Stimulated activated CD4-positive, alpha-beta T cell treated with anti-CD3 and anti-CD28 coated beads, TNF-alpha, amount 100 ng/mL, for 4 hours (primary cell): ENCODE measurements at places on chromosomes 6 and 20.

- no peak for DNase-seq
These were observed 22.0 kb downstream of the STXBP5 start for GRCh38 chr6:147226163-147226724.

- DNase-seq: no peak
These were observed 177.8 kb downstream of the EDN1 start for GRCh38 chr6:12467706-12468670.

GRCh38 chr20:31602779-31603441 lies 2.2 kb upstream of the ID1 start:
- no peak for DNase-seq

DNA sequence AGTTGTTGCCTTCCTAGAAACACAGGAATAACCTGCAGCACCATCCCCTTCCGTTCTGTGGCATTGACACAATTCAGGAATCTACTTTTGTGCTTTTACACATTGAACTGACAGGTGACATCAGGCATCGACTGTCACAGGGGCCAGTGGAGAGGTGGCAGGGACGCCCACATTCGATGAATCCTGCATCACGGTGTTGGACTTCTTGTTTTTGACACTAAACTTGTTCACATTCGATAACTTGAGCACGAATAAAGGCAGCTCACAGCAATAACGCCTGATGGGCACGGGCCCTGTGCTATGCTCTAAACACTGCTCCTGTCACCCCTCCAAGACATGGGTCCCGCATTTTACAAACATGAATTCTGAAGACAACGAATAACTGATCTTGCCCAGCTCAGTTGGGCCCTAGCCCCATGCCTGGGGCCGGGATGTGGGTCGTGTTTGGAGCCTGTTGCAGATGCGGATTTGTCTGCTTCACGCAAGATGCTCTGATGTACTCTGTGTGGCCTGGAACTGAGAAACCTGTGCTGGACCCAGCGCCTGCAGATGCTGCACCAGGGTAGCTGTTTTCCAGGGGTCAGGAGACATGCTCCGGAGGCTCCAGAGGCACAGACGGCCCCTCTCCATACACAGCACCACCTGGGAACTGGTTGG lies 75.7 kb downstream of the TTLL2 start:
- no peak for DNase-seq

DNA sequence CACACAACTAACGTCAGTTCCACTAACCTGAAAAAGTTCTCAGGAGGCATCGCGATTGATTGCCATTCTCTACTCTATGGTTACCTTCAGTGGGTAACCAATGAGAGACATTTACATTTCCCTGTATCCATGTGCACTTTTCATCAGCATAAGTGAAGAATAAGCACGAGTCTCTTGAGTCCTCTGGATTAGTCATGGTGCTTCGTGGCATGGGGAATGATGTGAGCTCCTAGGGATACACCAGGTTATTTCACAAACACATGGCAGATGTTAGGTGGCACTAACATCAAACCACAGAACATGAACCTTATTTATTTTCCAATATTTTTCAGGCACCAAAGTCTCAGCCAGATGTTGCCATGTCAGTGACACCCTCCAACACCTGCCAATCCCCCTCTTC lies 64.0 kb downstream of the FYN start:
- no peak for DNase-seq

DNA sequence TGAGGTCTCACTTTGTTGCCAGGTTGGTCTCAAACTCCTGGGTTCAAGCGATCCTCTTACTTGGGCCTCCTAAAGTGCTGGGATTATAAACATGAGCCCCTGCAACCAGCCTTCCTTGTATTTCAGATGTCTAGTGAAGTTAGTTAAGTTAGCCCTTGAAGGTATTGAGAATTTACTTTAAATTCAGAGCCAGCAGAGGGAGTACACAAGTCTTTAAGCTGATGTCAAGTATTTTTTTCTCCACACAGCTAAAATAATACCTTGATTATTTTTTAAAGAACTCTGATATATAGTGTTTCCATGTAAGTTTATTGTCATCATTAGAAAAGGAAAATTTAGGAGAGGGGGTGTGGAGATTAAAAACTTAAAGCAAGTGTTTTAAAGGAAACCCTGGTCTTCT lies 9.8 kb downstream of the FOXO3 start:
- DNase-seq: no peak

DNA sequence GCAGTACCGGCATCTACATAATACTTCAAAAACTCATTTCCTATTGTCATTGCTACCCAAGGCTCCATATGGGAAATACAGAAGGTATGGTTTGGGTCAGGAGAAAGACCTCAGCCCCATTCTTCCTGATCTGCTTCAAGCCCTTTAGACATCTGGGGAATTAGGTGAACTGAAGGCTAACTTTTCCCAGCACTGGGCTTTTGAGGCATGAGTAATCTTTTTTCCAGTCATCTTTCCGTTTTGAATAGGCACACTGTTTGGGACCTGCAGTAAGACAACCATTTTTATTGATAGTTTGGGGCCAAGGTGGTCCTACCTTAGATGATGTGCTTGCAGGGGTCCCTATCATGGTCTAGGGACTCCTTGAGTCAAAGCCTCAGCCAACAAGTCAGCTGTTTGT lies 198.4 kb downstream of the HAO1 start:
- no peak for DNase-seq

DNA sequence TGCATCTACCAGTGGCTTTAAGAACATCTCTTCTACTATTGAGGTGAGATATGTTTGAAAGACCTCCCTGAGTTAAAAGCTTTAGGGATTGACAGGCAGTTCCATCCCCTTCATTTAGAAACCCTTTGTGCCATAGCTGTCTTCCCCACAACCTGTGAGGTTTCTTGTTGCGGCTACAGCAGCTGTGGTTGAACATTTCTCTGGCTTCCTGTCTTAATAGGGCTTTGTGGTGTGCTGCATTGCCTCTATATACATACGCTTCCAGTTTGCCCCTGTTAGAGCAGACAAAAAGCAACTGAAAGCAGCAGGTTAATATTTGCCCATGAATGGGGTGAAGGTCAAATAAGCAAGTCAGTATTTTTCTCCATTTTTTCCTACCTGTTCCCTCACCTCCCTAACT lies 210.2 kb downstream of the TMEM200A start:
- DNase-seq: no peak

- no peak for DNase-seq
These were observed 11.8 kb upstream of the CCN5 start for GRCh38 chr20:44703183-44703925.

DNA sequence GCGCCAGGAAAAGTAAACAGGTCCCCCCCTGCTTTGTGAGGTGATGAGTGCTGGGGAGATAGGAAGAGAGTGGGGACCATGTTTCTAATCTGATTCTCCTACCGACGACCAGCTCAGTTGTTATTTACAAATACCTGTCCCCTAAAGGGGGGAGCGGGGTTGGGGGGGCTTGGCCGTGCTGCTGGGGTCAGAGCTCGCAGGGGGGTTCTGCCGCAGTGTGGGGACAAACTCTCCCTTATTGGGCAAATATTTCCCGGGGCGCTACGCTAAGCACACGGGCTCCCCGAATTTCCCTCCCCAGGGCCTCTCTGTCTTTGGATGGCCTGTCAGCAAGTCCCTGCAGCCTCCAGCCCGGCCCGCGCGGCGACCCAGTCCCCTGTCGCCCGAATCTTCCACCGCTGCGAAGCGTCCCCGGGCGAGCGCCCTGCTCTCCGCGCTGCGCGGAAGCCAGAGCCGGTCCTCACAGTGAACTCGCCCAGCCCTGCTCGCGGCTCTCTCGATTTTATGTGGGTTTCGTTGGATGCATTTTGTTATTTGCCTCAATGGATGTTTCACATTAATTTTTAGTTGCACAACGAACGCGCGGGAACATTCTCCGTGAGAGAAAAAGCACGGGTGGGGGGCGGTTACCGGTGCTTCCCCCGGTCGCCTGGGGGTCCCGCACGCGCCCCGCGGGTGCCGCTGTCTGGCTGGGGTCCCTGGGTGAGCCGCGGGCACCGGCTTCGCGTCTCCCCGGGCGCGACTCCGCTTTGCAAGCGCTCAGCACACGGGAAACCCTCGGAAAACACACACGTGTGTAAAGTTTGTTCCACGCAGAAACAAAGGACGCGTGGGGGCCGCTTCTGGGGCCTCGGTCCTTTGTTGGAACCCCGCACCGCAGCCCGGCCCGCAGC lies 1.5 kb upstream of the STX16 start:
- no peak for DNase-seq

GRCh38 chr20:46013829-46014516 lies 5.3 kb downstream of the MMP9 start:
- peak; percentile 56 for DNase-seq

DNA sequence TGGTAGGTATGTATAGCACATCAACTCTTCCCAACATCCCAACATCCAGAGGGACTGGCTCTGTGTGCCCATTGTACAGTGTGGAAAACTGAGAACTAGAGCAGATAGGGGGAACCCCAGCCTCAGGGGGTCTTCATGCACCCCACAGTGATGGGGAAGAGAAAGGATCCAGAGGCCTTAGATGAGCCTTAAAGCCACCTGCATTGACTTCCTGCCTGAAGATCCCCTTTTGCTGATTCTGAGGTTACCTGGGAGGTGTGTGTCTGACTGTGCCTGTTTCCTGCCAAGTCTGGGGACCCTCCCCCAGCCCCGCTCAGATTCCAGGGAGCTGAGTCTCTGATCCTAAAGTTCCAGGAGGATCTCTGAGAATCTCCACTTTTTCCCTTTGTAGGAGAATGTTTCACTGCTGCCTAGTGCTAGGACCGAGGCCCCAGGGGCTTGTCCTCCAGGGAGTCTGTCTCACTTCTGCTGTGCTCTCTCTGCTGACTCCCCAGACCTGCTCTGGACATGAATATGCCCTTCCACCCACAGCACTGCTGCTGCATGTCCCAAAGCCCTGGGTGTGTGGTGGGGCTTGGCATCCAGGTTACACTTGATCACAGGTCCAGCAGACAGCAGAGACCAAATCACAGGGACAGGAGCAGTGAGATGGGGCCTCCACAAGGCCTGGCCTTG lies 12.8 kb upstream of the PGC start:
- DNase-seq: no peak

DNA sequence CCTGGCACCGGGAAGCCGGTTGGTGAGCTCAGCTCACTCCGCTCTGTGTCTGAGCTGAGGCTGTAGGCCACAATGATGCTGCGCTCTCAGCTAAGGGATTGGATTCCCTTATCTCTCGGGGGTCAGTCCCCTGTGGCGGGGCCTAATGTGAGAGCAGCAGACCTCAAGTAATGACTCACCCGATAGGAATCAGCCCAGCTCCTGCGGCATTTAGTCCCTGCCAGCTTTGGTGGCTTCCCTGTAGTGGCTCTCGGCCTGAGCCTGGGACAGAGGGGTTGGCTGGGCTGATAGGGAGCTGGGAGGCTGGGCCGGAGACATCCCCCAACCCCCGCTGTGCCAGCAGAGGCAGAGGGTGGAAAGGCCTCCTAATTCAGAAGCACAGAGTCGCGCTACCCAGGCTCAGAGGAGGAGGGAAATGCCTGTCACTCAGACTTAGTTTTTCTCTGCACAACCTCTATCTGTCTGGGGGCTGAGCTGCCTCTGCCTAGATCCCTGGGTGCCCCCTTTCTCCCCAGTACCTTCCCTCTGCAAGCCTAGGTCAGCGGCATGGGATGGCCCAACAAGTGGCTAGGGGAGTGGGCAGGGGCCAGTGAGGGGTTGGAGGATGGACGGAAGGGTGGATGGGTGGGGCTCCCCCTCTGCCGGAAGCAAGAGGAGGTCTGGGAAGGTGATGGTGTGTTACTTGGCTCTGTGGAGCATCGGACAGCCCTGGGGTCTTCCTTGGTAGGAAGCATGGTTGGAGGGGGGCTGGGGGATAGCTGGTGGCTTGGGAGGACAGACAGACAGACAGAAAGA lies 92.2 kb downstream of the CDH22 start:
- no peak for DNase-seq

GRCh38 chr6:125198398-125198937 lies 44.9 kb downstream of the TPD52L1 start:
- DNase-seq: no peak

- no peak for DNase-seq
These were observed 205.1 kb downstream of the DLL1 start for GRCh38 chr6:170085475-170086401.

DNA sequence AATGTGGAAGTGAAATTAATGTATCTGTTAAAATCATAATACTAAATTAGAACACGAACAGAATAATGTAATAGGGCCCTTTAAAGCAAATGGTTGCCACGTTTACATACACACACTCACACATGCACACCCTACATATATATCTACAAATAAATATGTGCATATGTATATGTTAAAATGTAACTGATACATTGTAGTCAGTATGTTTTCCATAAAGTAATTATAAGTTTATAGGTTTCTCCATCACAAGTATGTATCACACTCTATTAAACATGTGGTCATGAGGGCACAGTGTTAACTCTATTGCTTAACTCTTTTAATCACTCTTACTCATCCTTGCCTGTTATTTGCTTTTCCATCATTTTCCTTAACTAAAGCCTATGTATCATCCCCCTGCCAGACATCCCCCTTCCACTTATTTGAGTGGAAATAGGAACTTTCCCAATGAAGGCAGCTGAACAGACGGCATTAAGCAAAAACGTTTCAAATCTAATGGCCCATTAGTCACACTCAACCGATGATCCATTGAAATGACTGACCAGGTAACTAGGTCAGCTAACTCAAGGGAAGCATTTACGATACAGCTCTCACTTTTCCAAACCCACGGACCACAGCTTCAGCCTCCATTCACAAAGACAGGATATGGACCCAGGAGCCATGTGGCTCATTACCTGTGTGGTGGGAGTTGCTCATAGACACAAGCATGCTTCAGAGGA lies 89.3 kb downstream of the HAO1 start:
- no peak for DNase-seq

DNA sequence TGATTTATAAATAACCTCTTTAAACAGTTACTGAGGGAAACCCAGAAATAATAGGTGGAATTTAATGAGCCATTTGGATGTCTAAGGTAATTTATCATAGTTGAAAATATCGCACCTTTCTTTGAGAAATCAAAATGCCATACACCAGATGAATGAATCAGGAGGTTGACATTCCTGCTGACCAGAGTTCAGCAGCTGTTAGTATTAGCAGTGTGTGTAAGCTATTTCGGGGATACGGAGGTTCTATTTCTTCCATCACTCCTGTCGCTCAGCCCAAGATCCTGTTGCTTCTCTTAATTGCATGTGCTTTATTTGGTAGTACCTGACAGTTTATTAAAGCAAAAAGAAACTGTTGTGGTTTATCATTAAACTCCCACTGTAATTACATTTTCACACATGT lies 67.1 kb downstream of the HDGFL1 start:
- DNase-seq: no peak

GRCh38 chr20:32594204-32594603 lies 9.1 kb upstream of the NOL4L start:
- no peak for DNase-seq
